ENCODE measurements at places on chromosomes 7 and 10.

GRCh38 chr10:10677479-10677878 lies 340.2 kb upstream of the CELF2 start:
- DNase-seq = no peak

GRCh38 chr7:122123746-122124145 lies 20.3 kb downstream of the AASS start:
- no peak for DNase-seq

GRCh38 chr10:35546824-35547225 lies 58.3 kb upstream of the GJD4 start:
- no peak for DNase-seq

- DNase-seq = no peak
Measured at GRCh38 chr7:112038353-112038752, 167.8 kb downstream of the DOCK4 start.

DNA sequence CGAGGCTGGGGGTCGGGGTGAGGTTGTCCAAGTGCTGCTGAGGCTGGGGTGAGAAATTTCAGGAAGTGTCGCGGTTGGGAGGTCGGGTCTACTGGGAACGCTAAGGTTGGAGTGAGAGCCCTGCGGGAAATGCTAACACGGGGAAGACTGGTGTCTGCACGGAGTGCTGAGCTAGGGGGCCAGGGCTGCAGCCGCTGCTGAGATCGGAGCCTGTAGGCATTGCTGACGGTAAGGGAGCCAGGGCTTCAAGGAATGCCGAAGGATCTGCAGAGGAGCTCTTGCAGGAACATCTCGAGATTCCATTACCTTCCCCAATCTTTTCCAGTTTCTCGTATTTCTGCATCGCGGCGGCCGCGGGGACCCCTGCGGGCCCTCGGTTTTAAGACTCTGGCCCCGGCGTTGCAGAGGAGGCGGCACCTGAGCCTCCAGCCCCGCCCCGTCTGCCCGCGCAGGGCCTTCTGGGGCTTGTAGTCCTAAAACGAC lies at the start of gene CDK5:
CDK5 (minus strand) TSS at position 392 of the 483 bp plus-strand sequence; CDS start at position 343, 49 bp downstream.
- DNase-seq = no peak

- DNase-seq = no peak
Measured at GRCh38 chr7:46681865-46682503, 760.9 kb upstream of the IGFBP3 start.

- no peak for DNase-seq
Measured at GRCh38 chr7:34612661-34613060, 45.4 kb upstream of the NPSR1 start.

DNA sequence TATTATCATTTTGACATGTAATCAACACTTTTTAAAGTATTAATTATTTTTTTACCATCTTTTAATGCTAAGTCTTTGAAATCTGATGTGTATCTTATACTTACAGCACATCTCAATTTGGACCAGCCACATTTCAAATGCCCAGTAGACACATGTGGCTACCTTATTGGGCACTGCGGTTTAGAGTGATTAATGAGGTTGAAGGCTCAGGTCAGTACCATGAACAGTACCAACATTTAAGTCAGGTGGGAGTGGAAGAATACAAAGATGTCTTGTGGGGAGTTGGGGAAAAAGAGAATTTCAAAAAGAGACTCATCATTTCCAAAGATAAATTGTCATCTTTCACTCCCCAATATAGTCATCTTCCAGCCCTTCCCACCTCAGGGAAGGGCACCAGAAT lies 40.5 kb downstream of the COL28A1 start:
- no peak for DNase-seq

DNA sequence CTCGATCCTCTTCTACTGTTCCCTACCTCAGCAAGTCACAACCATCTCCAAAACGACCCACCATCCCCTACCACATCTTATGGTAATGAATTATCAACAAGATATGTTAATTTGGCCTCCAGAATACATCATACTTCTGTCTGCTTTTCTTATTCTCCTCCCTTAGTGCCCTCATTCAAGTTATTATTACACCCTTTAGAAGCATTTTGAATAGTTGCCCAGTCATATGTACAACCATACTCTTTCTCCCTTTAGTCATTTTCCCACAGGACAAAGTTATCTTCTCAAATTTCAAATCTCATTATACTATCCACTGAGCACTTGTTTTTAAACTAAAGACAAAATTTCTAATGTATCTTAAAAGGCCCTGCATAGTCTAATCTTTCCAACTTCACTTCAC lies 71.0 kb downstream of the GNAT3 start:
- DNase-seq = no peak

DNA sequence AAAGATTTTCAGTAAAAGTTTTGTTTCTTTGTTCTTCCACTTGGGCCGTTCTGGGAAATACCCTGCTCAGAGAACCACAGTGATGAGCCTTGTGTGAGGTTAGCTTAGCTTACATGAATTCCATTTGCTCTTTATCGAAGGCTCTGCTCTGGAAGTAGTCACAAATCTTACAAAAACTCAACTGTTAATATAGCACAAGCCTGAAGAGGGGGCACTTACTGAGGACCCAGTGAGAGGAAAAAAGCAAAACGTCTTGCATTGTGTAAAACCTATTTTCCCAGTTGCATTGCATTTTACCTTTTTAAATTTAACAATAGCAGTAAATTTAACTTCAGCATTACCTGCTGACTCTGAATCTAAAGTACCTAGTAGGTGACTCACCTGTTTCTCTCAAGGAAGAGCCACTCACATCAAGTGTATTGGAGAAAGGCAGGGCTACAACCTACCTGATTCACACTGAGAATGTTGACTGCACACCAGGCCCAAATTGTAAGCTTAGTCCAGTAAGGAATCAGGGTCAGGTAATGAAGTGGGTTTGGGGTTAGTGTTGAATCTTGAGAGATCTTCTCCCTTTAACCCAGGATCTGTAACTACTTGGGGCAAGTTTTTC lies 42.3 kb downstream of the PPP1R17 start:
- no peak for DNase-seq

- DNase-seq = no peak
Measured at GRCh38 chr10:119706521-119707278, 19.1 kb upstream of the INPP5F start.

DNA sequence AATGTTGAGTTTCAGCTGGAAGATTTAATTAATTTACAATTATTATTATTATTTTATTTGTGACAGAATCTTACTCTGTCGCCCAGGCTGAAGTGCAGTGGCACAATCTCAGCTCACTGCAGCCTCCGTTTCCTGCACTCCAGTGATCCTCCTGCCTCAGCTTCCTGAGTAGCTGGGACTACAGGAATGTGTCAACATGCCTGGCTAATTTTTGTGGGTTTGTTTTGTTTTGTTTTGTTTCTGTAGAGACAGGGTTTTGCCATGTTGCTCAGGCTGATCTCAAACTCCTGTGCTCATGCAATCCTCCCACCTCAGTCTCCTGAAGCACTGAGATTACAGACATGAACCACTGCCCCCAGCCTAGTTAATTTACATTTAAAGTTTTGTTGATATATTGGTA lies 93.8 kb upstream of the MEOX2 start:
- no peak for DNase-seq

GRCh38 chr7:95391761-95392160 lies 4.4 kb downstream of the PON3 start:
- DNase-seq = no peak

DNA sequence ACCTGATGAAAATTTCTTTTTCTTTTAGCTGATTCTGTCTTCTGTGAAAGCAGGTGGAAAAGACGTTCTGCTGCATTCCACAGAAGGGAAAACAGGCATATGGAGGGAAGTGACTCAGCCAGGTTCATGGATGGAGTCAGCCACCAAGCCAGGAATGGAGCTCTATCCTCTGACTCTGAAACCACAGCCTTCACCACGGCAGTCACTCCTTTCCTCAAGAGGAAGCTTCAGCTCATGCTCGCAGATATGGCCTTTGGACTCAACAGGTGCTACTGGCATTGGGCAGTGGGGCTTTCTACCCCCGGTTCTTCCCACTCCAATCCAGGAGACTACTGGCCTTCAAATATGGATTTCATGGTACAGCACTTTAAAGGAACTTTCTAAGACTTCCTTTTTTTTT lies 11.5 kb upstream of the PLAU start:
- DNase-seq = no peak

DNA sequence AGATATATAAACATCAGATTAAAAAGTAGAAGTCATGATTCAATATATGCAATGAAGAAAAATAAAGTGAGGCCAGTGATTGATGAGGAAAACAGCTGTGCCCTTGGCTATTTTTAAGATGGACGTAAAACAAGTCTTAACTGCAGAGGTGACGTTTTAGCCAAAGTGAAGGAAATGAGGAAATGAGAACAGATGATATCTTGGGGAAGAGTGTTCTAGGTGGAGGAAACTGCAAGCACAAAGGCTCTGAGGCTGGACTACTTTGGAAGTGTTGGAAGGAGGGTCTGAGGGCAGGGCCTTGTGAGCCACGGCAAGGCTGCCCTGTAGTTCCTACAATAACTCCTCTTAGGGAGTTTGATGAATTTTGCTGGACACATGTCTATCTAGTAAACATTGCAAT lies 140.5 kb upstream of the AKR1E2 start:
- no peak for DNase-seq

DNA sequence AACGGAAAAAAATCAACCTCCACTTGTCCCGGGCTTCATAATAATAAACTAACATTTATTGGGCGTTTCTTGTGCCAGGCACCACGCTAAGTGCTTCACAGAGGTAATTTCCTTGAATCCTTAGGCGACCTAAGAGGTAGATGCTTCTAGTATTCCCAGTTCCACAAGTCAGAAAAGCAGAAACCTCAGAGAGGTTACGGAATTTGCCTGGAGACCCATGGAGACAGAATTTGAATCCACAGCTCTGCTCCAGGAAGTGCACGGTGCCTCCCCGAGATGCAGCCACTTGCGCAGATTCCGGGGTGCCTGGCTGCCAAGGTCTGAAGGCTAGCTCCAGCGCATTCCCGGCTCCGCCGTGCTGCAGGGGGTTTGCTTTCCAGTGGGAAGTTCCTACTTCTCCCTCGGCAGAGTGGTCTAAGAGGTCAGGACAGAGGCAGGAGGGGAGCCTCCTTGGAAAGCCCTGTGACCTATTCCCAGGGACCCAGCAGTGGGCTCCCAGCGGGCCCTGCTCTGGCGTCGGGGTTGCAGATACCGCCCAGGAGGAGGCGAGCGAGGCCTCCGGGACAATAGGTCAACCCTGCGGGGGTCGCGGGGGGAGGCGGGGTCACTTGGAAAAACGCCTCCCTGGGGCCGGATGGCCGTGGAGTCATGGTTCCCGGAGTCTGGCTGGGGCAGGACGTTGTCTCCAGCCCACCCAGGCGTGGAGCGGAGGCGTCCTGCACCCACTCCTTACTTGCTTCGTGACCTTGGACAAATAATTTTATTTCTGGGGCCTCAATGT lies 10.1 kb upstream of the NKX2-3 start:
- DNase-seq = no peak

DNA sequence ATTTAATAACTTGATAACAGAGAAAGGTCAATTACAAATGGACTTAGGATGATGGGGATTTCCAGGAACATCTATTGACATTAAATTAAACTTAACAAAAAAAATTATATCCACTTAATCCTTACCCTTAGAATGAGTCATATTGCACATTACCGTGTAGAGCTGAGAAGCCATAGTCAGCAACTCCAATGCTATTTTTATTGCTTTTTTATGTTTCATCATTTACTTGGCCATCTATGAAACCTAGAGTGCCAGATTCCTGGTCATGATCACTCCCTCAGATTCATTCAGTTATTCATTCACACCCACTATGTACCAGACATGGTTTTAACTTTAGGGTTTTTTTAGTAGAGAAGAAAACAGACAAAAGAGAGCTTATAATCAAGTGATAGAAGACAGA lies 1180.4 kb downstream of the CNTNAP2 start:
- no peak for DNase-seq

DNA sequence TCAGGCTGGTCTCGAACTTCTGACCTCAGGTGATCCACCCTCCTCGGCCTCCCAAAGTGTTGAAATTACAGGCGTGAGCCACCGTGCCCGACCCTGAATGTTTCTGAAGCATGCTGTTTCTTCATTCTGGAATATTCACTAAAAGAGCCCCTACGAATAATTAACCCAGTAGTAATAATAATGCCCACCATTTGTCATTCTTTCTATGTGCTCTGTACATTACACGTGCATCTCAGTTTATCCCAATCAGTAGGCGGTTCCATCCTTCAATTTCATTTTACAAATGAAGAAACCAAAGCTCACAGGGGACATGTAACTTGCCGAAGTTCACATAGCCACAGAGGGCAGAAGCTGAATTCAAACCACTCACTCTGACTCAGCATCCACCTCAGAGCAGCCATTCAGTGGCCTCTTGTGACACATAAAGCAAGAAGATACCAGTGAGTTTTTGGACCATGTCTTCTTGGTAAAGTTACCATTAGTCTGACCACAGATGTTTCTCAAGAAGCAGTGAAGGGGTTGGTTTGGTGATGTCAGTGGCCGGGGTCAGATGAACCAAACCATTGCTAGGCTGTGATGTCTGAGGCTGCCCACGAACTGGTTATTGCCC lies 71.9 kb upstream of the DUSP5 start:
- no peak for DNase-seq

DNA sequence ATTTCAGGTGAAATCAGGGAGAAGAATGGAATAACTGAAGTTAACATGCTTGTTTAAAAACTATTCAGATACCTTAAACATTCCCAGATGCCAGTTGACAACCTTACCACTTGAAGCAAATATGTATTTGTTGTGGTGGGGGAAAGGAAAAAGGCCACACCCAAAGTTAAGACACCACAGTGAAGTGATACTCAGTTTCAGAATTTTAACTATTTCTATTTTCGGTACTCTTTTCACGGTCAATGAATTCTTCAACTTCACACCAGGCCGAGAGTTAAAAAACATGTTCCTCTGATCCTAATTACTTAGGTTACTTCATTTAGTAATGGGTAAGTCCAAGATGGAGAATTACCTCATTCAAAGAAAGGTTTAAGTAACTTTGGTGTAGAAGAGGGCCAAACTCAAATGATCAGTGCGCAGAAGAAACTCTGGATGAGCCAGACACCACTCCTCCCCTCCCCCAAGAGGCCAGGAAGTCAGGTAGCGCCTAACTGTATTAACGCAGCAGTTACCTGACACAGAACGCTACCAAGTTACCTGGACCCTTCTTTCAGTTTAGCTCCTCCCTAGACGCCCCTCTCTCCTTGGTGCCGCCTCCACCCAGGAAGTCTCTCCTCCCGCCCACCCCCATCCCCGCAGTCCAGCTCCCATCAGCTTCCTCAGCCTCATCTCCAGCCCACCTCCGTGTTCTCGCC lies 700 bp downstream of the MTPN start:
- no peak for DNase-seq

DNA sequence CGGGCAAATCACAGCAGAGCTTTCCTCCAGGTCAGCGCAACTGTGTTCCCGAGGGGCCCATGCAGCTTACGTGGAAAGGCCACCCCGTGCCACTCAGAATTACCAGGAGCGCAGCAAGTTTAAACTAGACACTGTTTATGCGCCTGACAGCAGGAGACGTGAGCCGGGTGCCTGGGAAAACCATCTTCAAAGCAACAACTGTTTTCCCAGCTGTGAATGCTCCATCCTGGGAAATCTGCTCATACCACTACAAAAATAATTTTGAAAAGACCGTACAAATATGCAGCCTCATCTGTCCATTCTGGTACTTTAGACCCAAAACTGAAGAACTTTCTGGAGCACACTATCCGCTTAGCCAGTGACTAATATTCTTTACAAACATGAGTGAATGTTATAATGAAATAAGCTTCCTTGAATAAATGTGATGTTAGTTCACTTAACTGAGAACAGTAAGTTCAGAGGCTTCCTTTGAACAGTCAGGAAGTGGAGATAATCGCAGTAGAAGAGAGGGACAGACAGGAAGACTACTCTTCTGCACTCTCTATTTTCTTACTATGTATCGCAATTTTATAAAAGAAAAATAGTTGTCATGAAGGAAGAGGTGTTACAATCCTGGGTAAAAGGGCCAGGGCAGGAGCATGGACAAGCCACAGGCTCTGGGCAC lies 16.7 kb downstream of the GPER1 start:
- no peak for DNase-seq

Measured in midbrain (tissue), 1 donor.